Uterus (tissue), 4 donors: ENCODE measurements at places on chromosomes 3 and 15. TPM values are rescaled to one million over a fixed set of nuclear protein-coding genes. Genes with fewer than 3 reads are reported as not detected.

Gene KCNMB3
- 3.8 TPM for total RNA-seq

- no peak for DNase-seq
Measured at GRCh38 chr3:186477876-186478275, 66.3 kb downstream of the CRYGS start.

GRCh38 chr15:39736412-39737195, 46.0 kb downstream of the FSIP1 start:
- DNase-seq, result no peak

GRCh38 chr3:127019449-127019848, 36.5 kb downstream of the PLXNA1 start:
- no peak for DNase-seq

DNA sequence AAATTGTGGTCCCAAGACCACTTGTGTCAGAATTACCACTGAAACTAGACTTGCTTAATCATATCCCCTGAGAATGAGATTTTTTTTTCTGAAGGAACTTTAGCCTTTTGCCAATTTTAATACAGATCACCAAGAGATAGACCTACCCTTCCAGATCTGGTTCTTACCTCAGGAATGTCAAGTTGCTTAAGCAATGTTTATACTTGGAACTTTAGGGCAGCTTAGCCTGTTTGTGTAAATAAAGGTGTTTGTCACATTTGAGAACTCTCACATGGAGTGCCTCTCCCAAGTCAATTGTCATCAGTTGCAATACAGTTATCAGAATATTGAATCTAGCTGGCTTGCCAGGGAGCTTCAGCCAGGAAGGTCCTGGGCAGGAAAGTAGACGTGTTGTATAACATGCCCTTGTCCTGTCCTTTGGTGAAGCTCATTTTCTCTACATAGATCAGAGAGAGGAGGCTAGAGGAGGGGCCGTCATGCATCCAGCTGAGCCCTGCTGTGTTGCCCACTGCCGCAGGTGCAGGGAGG, 3.9 kb downstream of the GPD1L start:
- DNase-seq, result no peak

- no peak for DNase-seq
Measured at GRCh38 chr15:61379005-61379404, 149.9 kb upstream of the RORA start.

- DNase-seq, result no peak
Measured at GRCh38 chr15:84582583-84583157, 18.1 kb upstream of the ZSCAN2 start.

Gene MAP2K5
- total RNA-seq, result 3.6 TPM

DNA sequence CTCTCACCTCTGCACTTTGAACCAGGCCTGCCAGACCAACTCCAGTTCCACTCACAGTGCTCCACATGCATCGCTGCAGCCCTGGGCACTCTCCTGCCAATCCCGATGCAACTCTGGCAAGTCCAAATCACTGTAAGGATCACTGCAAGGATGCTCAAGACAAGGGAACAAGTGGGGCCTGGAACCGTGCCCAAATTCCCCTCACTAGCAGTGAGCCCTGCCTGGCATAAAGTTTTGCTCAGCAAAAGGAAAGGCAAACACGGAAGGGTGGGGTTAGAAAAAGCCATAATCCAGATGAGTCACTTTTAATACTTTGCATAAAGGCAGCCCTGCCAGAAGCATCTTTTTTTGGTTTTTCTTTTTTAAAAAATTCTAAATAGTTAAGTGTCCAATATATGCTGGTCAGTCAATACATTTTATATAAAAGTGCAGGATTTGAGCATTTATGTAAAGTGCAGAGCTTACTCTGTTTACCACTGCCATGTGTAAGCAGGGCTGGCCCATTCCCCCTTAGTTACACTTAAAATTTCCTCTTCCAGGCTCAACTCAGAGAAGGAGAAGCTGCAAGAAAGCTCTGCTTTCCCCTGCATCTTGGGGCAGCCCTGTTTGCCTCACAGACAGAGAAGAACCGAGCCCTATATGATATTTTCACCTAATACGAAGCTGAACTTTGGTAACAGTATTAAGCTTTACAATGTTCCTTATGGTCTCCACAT, 102.2 kb downstream of the CD47 start:
- DNase-seq, result no peak

DNA sequence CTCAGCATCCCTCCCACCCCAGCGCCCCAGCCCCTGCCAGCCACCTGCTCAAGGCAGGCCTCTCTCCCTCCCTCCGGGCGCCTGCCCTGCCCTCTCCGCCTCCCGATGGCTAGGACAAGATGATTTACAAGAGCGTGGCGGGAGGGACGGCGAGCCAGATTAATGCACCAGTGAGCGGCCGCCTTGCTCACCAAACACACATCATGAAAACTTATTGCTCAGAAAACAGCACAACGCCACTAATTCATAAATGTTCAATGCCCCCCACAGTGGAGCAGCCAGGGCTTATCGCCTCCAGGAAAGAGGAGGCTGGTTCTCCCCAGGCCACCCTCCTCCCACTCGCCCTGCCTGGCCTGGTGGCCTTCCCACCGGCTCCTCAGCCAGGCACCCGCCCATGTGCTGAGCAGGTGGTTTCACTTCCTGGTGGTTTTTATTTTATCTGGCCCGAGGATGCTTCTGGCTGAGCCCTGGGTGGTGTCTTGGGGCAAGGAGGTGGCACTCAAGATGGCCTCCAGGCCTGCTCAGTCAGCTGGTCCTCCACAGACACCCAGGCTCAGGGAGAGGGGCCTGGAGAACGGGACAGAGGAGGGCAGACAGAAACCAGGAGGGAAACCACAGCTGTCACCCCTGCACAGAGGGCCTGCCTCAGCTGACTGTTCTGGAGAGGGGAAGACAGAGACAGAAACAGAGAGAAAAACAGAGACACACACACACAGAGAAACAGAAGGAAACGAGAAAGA, 284.9 kb downstream of the UACA start:
- peak; percentile 63 for DNase-seq

DNA sequence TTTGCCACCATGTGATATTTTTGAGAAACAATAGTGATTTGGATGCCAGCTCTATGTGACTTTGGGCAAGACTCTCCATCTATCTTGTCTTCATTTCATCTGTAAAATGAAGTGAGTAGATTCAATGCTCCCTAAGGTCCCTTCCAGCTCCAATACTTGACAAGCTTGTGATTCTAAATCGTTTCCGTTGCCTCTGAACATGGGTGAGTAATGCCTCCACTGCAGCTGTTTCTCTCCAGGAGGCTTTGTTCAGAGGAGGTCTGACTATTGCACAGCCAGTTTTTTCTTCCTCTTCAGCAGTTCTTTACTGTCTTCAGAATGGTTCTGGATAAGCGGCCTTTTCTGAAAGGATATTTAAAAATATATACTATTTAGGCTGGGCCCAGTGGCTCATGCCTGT, 14.8 kb upstream of the TMOD3 start:
- DNase-seq, result no peak

GRCh38 chr3:82636177-82636576, 874.7 kb upstream of the GBE1 start:
- no peak for DNase-seq

Gene DET1
- total RNA-seq, result 4.1 TPM

GRCh38 chr3:196619223-196619622, 20.3 kb upstream of the NRROS start:
- no peak for DNase-seq

Gene PATL2
- total RNA-seq, result 2.0 TPM

GRCh38 chr15:51205050-51205975, 110.6 kb upstream of the TNFAIP8L3 start:
- DNase-seq, result no peak

DNA sequence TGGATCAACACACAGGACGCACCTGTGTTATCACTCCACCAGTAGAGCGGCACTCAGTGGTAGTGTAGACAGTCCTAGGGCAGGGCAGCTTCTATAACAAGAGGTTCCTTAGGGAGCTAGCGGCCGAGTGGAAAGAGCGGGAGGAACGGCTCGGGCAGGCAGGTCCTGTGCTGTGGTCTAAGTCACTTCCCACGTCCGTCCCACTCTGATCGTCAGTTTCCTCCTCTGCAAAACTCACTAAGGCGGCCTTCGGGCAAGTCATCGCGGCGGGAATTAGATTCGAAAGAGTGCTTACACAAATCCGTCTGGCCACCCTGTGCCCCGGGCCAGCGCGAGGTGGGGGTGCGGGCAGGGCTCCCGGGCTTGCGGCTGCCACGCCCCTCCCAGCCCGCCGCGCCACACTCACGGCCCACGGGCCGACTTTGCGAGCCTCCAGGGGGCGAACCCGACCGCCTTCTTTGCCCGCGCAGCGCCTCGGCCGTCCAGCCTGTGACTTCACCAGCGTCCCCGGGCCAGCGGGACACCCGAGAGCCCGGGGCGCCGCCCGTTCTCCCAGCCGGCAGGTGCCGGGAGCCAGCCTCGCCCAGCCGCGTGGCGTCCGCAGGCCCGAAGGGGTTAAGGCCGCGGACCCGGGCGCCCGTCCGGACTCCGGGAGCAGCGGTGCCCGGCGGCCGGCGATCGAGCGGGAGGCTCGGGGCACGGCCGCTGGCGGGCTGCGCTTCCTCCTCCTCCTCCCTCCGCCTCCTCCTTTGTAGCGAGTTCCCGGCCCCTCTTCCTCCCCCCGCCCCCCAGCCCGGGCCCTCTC, 416 bp upstream of the CORO2B start:
- DNase-seq, result peak; percentile 80

GRCh38 chr15:43390723-43391122, 19.8 kb downstream of the TUBGCP4 start:
- DNase-seq, result no peak

DNA sequence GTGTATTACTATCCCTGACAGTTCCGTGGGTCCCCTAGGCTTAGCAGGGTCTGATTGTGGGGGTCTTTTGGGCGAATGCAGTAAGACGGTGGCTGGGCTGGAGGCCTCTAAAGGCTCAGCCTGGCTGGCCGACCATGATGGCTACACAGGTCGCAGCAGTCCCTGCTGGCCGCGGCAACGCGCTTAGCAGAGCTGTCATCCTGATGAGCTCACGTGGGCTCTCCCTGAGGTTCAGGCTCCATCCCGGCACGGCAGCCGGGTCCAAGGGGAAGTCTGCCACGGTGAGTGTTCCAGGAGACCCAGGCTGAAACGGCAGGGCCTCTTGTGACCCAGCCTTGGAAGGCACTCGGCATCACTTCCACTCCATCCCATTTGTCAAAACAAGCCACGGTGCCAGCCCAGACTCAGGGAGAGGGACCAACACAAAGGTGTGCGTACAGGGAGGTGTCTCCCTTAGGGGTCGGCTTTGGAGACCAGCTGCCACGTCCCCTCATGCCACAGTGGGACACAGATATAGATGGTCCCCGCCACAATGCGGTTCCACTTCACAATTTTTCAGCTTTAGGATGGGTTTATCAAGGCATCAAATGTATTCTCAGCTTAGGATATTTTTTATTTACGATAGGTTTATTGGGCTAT, 101.8 kb downstream of the XXYLT1 start:
- DNase-seq, result peak; percentile 13

GRCh38 chr15:74845581-74845980, 2.6 kb upstream of the ULK3 start:
- DNase-seq, result no peak

- DNase-seq, result no peak
Measured at GRCh38 chr3:187015903-187016638, 85.7 kb downstream of the ST6GAL1 start.

Gene SEMA3B
- 72.1 TPM for total RNA-seq

DNA sequence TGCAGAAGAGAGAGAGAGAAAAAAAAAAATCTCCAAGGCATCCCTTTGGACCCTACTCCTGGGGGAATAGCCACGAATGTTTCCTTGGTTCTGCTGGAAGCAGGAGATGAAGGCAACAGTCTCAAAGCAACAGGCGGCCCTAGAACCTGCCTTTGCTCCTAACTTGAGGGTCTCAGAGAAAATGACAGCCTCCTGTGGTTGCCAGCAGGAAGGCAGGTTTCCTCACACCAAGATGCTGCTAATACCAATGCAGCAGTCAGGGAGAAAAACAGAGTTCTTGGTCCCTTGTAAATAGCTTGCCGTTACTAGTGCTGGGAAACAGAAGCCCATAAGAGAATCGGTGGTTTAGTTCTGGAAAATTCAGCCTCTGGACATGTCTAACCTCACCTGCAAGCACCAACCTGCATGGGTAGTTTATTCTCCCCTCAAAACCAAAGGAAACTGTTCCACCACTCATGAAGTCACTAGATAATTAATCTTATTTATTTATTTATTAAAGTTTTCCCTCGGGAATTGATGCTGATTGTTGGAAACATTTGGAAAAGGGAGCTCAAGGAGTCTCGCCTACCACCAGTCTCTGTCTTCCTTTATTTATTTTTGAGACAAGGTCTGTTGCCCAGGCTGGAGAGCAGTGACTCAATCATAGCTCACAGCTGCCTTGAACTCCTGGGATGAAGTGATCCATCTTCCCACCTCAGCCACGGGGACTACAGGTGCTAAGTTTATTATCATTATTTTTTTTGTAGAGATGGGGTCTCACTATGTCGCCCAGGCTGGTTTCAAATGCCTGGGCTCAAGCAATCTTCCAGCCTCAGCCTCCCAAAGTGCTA, 883 bp upstream of the FRMD4B start:
- DNase-seq, result no peak

Gene DAPK2
- total RNA-seq, result 0.88 TPM

DNA sequence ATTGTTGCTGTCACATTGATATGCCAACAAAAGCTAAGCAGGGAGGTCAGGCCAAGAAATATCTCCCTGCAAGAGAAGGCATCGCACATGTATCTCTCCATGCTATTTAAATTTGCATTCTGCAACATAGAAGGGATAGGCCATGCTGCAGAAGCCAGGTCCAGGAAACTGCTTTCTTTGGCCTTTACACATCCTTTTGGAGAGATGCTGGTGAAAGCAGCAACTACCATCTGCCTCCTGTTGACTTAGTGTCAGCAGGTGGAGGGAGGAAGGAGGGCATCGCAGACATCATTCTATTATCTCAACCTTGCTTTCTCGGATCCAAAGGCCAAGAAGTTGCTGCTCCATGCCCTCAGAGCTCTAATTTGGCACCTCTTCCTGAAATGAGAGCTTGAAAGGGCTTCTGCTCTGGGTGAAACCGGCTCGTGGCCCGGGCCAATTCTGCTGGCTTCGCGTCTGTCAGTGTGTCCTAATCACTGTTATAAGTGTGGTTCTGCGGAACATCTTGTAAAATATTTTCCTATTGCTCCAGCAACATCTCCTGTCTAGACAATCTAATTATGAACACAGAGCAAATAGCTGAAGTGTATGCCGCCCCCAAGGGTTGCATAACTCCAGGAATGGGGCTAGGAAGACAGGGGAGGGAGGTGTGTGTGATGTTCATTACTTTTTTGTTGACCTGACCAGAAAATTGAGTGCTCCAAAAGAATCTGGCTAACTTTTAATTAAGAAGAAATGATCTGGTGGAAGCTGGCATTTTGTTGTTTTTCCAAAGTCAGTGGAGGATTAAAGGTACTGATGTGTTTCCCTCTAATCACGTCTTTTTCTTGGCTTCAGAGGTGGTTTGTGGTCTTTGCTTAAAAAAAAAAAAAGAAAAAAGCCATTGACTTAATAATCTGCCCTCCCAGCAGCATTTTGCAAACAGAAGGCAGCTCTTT, 89.1 kb downstream of the TPRG1 start:
- peak; percentile 45 for DNase-seq
